ENCODE measurements at places on chromosomes 2 and 18.

- no peak for DNase-seq
These were observed 21.3 kb upstream of the ACKR3 start for GRCh38 chr2:236548179-236548921.

- no peak for DNase-seq
These were observed 16.7 kb downstream of the ASPRV1 start for GRCh38 chr2:69944756-69945155.

GRCh38 chr2:181348107-181348837 is 108.9 kb upstream of the ITGA4 start:
- DNase-seq, result no peak

DNA sequence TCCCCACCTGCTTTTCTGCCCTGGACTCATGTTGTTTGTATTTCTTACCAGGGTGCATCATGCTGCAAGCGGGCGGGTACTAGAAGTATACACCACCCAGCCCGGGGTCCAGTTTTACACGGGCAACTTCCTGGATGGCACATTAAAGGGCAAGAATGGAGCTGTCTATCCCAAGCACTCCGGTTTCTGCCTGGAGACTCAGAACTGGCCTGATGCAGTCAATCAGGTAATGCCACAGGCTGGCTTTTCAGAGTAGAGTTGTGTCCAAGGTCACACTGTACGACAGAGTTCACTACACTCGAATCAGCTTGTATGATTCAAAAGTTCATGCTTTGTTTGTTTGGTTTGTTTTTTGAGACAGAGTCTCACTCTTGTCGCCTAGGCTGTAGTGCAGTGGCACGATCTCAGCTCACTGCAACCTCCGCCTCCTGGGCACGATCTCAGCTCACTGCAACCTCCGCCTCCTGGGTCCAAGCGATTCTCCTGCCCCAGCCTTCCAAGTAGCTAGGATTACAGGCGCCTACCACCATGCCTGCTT is 19.4 kb downstream of the SRSF7 start:
- DNase-seq, result no peak

DNA sequence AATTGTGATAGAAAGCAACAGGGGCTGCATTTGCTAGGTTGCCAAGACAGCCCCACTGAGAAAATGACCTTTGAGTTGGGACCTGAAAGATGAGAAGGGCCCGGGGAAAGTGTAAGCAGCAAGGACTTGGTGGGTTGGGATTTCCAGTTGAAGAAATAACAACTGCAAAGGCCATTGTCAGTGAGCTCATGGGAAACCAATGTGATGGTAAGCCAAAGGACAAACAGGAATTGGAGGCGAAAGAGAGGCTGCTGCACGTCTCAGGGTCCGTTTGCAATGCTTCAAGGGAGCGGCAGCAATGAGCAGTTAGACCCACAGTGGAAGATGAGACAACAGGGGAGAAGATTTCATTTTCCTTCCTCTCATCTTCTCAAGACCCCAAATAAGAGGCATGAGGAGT is 51.5 kb upstream of the RGPD4 start:
- no peak for DNase-seq

- DNase-seq, result no peak
These were observed 52.4 kb upstream of the PPM1B start for GRCh38 chr2:44116319-44116718.

GRCh38 chr2:148739454-148740105 is 95.0 kb downstream of the EPC2 start:
- DNase-seq, result no peak

- DNase-seq, result no peak
These were observed 2.5 kb downstream of the TAF4B start for GRCh38 chr18:26228562-26229260.

DNA sequence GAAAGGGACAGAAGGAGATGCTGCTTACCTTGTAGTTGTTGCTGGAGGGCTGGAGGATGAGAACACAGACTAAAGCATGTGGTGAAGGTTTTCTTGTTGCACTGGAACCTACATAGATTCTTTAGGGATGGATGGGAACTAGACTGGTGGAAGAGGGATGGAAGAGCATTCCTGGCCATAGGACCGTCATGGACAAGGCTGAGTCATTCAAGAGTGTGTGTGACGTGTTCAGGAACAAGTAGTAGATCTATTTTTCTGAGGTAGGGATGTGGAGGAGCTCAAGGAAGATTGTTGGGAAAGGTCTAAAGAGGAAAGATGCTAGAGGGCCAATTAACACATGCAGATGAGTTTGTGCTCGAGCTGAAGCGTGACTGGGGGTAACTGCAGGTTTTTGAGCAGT is 6.6 kb downstream of the STAT4 start:
- DNase-seq, result no peak

DNA sequence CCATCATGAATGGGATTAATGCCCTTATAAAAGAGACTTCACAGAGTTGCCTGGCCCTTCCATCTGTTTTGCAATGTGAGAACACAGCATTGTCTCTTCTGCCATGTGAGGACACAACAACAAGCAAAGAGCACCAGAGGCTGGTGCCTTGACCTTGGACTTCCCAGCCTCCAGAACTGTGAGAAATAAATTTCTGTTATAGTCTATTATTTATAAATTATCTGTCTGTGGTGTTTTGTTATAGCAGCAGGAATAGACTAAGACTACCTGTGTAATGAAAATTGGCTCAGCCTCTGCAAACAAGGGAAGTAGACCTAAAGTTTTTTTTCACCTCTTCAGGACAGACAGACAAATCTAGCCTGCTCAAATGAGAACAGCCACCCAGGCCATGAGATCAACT is 19.3 kb upstream of the ZC3H15 start:
- DNase-seq, result no peak

DNA sequence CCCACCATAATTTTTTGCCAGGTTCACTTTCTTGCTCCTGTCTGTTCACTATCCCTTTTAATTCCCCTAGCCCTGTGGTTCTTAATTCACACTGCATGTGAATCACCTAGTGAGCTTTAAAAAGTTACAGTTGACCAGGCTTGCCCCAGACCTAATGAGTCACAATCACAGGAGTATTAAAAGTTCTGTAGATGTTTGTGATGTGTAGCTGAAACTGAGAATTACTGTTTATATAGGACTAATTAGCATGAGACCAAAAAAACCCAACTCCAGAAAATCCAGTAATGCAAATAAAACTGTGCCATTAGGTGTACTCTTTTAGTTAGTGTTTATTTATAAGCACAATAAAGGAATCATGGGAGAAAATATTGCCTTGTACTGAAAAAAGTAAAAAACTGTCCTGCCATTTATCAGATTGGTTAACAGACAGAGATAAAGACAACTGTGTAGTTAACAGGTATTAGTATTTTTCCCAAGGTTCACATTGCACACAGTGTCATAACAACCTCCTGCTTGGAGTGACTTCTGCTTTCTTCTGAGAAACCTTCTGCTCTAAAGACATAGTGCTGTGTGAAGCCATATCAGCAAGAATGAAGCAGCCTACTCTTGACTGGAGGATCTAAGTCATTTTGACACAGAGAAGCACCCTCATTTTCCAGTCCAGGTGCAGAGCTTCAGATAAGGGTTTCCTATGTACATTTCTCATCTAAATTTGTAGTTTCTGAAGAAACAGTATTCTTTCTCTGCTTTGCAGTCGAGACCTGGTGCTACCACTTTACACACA is 39.0 kb downstream of the VAPA start:
- no peak for DNase-seq

DNA sequence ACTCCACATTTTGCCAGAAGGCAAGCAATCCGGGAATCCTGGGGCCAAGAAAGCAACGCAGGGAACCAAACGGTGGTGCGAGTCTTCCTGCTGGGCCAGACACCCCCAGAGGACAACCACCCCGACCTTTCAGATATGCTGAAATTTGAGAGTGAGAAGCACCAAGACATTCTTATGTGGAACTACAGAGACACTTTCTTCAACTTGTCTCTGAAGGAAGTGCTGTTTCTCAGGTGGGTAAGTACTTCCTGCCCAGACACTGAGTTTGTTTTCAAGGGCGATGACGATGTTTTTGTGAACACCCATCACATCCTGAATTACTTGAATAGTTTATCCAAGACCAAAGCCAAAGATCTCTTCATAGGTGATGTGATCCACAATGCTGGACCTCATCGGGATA is 26.8 kb downstream of the B3GNT2 start:
- DNase-seq, result no peak

DNA sequence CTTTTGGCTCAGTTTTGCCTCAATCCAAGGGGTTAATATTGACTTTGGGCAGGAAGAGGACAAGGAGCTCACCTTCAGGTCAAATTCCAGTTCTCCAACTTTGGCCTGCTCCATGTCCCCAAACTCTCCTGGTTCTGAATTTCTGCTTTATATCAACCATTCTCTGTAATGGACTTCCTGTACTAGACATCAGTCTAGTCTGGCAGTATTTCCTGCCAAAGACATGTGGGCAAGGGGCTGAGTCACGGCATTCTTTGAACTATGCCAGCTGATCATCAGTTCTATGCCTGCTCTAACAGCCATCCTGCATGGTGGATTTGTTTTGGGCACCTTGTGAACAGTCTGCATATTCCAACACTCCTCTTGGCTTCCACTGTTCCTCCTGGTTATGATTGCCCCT is 199.4 kb downstream of the ZEB2 start:
- DNase-seq, result peak; percentile 38

DNA sequence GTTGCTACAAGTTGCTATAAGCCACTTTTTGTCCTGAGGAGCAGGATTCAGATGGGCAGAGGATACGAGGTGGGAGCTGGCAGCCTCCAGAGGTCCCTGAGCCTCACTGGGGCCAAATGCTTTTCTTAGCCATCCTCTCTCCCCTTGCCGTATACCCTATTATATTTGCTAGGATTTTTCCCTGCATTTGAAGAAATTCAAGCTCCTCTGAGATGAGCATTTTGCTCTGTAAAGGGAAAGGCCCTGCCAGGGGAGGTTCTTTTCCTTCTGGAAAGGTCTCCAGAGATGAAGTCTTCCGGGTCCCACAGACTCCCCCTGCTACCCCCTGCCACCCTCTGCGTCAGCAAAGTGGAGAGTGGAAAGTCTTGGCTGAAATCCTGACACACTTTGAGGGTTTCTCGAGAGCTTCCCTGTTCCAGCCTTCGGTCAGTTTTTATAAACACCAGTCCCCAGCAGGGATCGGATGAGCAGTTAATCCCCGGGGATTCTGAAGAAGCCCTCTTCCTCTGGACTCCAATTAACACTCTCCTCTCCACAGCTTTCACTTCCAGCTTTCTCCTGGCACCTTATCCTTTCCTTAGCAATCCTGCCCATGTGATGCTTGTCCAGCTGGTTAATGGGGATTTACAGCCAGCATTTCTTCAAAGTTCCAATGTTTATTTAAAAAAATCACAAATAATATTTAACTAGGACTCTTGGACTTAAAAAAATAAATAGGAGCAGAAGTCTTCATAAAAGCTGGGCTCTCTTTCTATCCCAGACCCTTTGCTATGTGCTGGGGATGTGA is 13.1 kb downstream of the CYRIA start:
- no peak for DNase-seq

- DNase-seq, result no peak
These were observed 40.1 kb downstream of the LIMS1 start for GRCh38 chr2:108574332-108574731.

DNA sequence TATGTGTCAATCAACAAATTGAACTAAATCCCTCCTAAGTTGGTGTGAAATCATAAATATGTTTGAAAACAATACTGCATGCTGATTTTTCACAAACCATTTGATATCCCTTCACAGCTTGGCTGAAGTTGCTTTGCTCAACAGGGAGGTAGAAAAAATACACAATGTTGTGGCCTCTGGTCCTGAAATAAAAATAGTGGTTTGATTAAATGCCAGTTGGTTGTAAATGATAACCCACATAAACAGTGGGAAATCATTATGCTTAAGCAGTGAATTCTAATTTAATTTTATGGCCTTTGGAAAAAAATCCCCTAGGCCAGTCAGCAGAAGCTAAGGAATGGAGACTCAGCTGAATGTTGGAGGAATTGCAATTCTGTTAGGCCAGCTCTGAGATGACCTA is 359.4 kb upstream of the CWC22 start:
- DNase-seq, result no peak

- peak; percentile 43 for DNase-seq
These were observed 1.1 kb downstream of the HPCAL1 start for GRCh38 chr2:10303694-10304378.

DNA sequence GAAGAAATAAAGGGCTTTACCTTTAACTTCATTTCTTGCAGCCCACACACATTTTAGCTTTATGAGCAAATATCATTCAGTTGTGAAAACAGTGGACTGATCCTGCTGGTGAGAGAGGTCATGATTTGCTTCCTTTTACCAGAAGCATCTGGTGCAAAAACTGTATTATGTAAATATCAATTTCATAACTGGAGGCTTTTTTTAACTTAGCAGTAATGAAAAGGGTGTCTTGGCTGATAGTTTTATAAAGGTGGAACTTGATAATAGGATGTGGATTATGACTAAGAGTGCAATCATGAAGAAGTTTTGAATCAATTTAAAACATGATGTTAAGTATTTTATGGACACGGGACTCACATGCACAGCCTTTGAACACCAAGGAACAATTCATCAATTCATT is 304.4 kb downstream of the GULP1 start:
- DNase-seq, result no peak

GRCh38 chr2:207088276-207088675 is 77.5 kb downstream of the KLF7 start:
- no peak for DNase-seq

- no peak for DNase-seq
These were observed 109.0 kb upstream of the PARD3B start for GRCh38 chr2:204436230-204436629.

GRCh38 chr2:99032786-99033185 is 96.8 kb upstream of the CRACDL start:
- DNase-seq, result no peak

GRCh38 chr2:176879426-176879995 is 333.1 kb upstream of the HNRNPA3 start:
- DNase-seq, result no peak

- peak; percentile 26 for DNase-seq
These were observed 40.8 kb upstream of the RPRM start for GRCh38 chr2:153519257-153519875.

GRCh38 chr2:182962641-182963040 is 75.6 kb downstream of the NCKAP1 start:
- DNase-seq, result no peak

GRCh38 chr2:167790189-167790588 is 457.2 kb downstream of the STK39 start:
- no peak for DNase-seq

DNA sequence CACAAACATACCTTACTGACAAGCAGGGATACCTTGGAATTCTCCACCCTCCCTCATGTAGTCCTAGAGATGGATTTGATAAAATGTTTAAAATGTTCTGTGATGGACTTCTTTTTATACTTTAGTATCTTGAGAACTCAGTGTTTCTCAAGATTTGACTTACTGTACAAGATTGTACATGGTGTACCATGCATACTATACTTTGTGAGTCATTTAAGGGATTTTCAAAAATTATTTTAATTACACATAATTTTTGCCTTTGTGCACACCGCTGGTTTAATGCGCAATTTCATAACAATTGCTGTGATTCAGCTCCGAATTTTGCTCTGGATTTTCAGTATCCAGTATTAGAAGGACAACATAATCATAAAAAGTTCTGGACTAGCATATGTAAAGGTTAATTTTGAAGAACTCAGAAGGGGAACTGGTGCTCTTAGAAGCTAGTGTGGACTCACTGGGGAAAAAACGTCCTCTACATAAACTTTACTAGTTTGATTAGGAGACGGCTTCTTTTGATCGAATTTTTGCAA is 78.6 kb upstream of the ACSL3 start:
- no peak for DNase-seq

- no peak for DNase-seq
These were observed 799.7 kb downstream of the LRP1B start for GRCh38 chr2:141331127-141331526.

- no peak for DNase-seq
These were observed 179.2 kb upstream of the DSEL start for GRCh38 chr18:67695684-67696083.

Data from stimulated activated naive CD4-positive, alpha-beta T cell treated with Interleukin-2 at 50 U/mL for 16 hours (primary cell).